ENCODE measurements at places on chromosomes 2 and 18. TPM values are rescaled to one million over a fixed set of nuclear protein-coding genes. Genes with fewer than 3 reads are reported as not detected.

RRM2 gene
- 374 TPM for total RNA-seq

LONRF2 gene
- 0.21 TPM for total RNA-seq

ANKRD44 gene
- 120 TPM for total RNA-seq

FOXD4L1 gene
- 0.14 TPM for total RNA-seq

C2orf80 gene
- not detected for total RNA-seq

MEP1B gene
- not detected for total RNA-seq

DNA sequence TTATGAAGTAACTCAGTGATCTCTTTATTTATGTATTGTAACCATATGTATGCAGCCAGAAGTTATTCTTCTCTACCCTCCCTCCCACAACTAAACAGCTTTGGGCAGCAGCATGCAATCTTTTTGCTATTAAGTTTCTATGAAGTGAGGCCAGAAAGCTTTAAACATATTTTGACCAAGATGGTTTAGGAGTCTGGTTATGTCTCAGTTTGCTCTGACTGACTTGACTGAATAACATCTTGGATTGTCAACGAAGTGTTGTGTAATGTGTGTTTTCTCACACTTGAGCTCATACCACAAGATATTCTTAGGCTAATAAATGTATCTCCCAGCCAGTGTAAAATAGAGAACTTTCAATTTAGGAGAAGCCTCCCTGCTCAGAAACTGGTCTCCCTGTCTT, 104.3 kb downstream of the TTC27 start:
- H3K36me3 ChIP-seq, result peaks cover 14% of the 10 kb centered on the region
- H3K4me1 ChIP-seq, result no peaks in the 10 kb centered on the region
- H3K4me3 ChIP-seq, result no peak overlapping the region
- H3K27ac ChIP-seq, result no peak overlapping the region

- no peaks in the 10 kb centered on the region for H3K36me3 ChIP-seq
- H3K4me1 ChIP-seq, result no peaks in the 10 kb centered on the region
- H3K4me3 ChIP-seq, result no peak overlapping the region
- H3K27me3 ChIP-seq, result peaks cover under 1% of the 10 kb centered on the region
- no peak overlapping the region for H3K27ac ChIP-seq
- DNase-seq, result no peak
These were observed 407.9 kb upstream of the TNP1 start for GRCh38 chr2:217267758-217268157.

DNA sequence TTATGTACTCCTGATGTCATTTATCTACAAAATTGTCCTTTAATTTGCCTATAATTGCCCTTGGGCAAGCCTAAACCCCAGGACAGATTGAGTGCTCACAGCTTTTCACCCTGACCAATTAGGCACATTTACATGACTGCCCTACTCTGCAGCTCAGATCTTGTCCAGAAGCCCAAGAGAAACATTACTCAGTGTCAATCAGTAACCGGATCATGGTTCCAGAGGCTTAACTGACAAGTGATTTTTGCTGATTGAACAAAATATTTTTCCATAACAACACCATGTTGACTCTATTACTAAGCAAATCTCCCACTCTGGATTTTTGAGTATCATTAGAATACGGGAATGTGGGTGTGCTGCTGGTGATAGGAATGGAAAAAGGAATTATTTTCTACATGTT, 465.4 kb upstream of the TNP1 start:
- H3K27ac ChIP-seq, result no peak overlapping the region
- H3K27me3 ChIP-seq, result no peaks in the 10 kb centered on the region
- no peaks in the 10 kb centered on the region for H3K36me3 ChIP-seq
- H3K4me3 ChIP-seq, result no peak overlapping the region
- DNase-seq, result no peak

DNA sequence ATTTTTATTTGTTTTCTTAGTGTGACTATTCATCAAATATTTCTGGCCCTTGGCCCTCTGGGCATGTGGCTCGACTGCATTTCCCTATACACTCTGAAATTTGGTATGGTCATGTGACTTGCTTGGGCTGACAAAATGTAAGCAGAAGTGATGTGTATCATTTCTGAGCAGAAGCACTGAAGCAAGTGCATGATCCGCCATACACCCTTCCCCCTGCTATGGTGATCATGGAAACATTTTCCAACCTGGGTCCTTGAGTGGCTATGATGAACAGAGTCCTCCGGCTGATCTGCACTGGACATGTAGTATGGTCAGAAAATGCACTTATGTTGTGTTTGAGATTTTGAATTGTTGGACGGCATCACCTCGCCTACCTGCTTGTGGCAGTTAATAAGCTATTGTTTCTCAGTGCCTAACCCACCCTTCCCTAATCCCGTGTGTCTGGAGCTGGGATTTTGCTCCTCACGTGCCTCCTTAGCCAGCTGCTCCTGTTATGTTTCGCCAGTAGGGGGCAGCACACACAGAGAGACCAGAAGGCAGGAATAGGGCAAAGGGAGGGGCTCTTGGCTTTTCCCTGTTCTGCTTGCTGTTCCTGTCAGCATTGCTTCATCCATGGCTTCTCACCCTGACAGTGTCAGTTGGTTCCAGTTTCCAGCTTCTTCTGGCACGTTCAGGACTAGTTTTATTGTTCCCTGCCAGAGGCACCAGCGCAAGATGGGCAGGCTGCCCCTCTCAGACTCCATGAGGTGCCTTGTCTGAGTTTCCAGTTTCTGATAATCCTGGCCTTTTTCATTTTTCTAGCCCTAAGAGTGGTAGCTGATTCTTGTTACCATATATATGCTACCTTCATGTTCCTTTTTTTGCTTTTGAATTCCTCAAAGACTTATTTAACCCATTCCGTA, 207.4 kb downstream of the ARL6IP6 start:
- no peaks in the 10 kb centered on the region for H3K27me3 ChIP-seq
- H3K27ac ChIP-seq, result no peak overlapping the region
- no peaks in the 10 kb centered on the region for H3K4me1 ChIP-seq
- no peak overlapping the region for H3K4me3 ChIP-seq
- no peaks in the 10 kb centered on the region for H3K36me3 ChIP-seq
- peak; percentile 12 for DNase-seq

DNA sequence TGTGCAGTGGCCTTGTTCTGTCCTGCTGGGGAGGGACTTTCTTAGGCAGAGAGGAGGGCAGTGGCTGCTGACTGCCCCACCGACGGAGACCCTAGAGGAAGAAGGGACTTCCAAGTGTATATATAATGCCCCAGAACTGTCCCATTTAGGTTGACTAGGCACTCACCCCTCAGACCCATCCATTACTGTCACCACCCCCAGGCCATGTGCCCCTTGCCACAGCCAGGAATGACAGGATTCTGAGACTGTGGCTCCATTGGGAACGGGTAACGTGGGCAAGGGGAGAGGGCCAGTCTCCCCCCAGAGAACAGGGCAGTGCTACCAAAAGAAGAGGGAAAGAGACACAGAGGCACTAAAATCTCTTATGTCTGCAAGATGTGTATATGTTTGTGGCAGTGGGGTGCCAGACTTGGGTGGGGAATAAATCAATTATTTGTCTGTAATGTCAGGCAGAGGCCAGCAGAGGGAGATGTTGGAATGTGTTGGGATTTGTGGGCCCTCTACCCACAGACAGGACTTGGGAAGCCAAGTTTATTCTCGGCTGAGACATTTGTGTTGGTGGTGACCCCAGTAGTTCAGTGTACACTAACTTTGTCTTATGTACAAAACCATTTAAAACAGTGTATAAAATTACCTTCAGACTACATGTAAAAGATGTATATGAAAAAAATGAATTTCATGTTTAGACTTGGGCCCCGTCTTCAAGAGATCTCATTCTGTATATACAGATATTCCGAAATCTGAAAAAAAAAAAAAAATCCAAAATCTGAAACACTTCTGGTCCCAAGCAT, 24.0 kb upstream of the TMEM37 start:
- no peak overlapping the region for H3K27ac ChIP-seq
- no peaks in the 10 kb centered on the region for H3K36me3 ChIP-seq
- H3K4me3 ChIP-seq, result no peak overlapping the region
- no peaks in the 10 kb centered on the region for H3K4me1 ChIP-seq

DNA sequence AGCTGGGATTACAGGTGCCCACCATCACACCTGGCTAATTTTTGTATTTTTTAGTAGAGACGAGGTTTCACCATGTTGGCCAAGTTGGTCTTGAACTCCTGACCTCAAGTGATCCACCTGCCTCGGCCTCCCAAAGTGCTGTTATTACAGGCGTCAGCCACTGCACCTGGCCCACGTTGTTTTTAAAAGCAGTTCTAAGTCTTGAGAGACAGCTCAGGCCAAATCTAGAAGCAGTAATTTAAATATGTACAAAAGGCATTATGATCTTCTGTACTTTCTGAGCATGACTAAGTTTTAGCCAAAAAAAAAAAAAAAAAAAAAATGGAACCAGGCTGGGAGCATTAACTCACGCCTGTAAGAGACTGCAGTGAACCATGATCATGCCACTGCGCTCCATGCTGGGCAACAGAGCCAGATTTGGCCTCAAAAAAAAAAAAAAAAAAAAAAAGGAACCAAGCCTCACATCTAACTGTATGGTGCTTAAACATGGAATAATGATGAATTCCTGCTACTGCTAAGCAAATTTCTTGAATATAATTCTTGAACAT, 4.0 kb downstream of the ABHD3 start:
- H3K27ac ChIP-seq, result no peak overlapping the region
- H3K4me1 ChIP-seq, result peaks cover 15% of the 10 kb centered on the region
- no peak overlapping the region for H3K4me3 ChIP-seq
- DNase-seq, result no peak
- H3K27me3 ChIP-seq, result no peaks in the 10 kb centered on the region
- H3K36me3 ChIP-seq, result peaks cover 42% of the 10 kb centered on the region
